ENCODE measurements at places on chromosomes 5 and 9.

DNA sequence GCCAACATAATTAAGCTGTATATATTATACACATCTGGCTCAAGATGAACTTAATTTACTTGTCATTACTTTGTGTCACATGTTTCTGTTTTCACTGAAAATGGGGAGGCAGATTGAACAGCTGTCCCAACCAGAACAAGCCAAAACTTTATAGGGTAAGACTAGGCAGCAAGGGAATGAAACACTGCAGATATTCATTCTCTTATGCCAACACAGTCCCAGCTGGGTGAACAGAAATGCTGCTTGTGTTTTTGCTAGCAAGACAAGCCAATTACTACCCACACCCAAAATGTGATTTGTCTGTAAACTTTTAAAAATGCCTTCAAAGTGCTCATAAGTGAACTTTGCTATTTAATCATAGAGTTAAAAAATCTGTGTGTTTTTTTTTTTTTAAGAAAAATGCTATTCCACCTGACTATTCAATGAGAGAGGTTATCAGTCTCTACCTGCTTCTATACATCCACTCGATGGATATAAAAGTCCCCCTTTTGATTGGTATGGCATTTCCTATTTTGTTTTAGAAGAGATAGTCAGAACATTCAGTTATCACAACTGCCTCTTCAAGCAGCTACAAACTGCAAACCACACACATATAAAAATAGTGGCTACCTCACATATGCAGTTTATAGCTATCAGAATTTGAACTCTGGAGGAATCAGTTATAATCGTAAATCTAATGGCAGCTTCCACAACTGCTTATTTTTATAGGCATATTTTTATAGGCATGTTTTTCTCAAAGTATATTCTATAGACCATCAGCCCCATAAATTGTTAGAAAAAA lies 91.9 kb upstream of the PPP1R2B start:
- DNase-seq: no peak

- no peak for DNase-seq
Observed at GRCh38 chr5:109898269-109899162, 208.8 kb downstream of the MAN2A1 start.

DNA sequence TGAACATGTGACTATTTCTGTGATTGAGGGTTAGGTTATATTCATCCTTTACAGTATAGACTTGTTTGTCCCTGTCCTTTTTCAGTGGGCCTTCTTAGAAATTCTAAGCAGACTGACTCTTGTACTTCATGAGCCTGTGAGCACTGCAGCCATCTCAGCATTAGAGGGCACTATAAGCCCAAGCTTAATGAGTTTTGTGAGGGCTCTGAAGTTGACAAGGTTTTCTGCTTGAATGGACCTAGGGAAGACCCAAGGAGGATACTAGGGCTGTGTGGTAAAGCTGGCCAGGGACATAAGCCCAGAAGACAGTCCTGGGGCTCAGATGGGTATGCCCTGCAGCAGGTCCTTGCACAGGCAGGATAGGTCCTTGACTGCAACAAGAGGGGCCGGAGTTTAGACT lies 126.5 kb downstream of the MRPS30 start:
- no peak for DNase-seq

- DNase-seq: no peak
Observed at GRCh38 chr9:12735665-12736064, 39.2 kb upstream of the LURAP1L start.

DNA sequence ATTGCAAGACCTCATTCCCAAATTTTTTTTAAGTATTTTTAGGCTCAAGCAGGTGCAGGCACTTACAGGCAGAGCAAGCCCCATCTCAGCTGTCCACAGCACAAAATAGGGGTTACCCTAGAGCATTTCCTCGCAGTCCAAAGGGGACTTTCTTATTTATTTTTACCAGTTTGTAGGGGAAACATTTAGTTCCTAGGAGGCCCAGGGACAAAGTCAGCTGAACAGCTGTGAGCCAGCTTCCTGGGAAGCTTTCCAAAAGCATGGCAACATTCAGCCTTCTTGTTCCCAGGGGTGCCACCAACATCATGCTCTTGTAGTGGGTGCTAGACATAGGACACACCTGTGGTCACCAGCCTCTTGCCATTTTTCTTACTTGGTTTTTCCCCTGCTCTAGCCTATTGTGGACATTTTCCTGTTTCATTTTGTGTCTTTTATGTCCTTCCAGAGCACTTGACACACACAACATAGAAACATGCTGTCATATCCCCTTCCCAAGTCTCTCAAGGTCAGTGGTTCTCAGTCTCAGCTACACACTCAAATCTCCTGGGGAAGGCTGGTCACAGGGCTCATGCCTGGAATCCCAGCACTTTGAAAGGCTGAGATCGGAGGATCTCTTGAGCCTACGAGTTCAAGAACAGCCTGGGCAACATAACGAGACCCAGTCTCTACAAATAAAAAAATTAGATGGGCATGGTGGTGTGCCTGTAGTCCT lies 38.2 kb downstream of the HAVCR1 start:
- DNase-seq: no peak

DNA sequence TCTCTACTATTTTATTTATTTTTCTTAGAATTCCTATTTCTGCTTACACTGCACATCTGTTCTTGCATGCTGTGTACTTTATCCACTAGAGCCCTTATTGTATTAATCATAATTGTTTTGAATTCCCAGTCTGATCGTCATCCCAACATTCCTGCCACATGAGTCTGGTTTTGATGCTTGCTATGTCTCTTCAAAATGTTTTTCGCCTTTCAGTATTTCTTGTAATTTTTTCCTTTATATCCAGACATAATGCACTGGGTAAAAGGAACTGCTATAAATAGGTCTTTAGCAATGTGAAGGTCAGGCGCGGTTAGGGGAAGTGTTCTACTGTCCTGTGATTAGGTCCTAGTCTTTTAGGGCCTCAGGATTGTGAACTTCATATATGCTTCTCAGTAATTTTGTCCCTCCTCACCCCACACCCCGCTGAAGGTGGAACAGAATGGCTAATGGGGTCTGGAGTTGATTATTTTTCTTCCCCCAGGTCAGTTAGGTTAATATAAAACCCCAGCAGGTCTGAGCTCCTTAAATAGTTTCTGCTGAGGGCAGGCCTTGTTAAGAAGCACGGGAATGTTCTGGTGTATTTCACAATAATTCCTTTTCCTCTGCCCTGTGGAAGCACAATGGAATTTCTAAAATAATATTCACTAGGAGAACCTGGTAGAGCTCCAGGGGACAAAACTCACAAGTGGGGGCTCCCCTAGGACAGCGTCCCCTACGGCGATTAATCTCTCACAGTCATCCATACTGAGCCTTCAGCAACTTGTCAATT lies 146.6 kb upstream of the TUT7 start:
- DNase-seq: no peak

- no peak for DNase-seq
Observed at GRCh38 chr5:360257-361027, 38.9 kb downstream of the AHRR start.

GRCh38 chr9:6525326-6526045 lies 112.5 kb downstream of the UHRF2 start:
- DNase-seq: no peak

DNA sequence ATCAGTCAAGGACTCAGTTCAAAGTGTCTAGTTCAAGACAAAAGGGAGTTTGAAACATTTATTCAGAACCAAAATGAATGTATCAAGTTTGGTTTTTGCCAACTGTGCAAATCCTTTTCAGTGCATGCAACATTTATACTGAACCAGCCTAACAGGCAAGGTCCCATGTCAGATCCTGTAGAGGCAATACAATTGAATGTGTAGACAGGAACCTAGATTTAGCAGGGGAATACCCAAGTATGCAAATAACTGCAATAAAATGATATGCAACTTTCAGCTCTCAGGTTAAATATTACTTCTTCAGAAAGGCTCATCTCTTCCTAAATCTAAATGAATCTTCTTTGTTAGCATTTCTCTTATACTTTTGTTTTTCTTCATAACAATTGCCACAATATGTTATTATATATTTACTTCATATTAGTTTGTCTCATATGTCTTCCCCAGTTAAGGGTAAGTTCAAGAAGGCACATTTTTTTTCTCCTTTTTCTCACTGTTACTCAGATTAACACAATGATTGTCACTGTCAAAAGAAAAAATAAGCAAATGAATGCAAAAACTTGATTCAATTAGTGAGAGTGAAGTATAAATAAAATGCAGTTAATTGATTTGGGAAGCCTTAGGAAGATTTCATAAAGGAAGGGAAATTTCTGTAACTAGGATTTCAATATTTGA lies 163.9 kb upstream of the RASA1 start:
- peak; percentile 54 for DNase-seq

GRCh38 chr5:109929911-109930310 lies 240.2 kb downstream of the MAN2A1 start:
- DNase-seq: no peak

All from large intestine (tissue), 12 donors.